ENCODE measurements at places on chromosomes 4 and X.

DNA sequence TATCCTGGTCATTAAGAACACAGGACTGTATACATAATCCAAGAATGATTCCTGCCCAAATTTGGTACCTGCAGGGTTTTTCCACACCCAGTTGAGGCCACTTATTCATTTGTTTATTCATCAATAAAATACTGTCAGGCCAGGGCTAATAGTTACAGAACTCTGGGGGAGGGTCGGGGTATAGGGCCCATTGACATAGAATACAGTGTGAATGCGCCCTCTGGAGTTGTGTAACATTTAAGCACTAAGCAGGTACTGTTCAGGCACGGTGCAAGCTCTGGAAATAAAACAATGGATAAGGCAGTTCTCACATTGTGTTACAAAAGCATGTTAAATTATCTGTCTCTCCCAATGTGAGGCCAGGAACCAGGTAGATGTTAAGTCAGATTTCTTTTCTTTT is 30.8 kb upstream of the LRBA start:
- DNase-seq = no peak

DNA sequence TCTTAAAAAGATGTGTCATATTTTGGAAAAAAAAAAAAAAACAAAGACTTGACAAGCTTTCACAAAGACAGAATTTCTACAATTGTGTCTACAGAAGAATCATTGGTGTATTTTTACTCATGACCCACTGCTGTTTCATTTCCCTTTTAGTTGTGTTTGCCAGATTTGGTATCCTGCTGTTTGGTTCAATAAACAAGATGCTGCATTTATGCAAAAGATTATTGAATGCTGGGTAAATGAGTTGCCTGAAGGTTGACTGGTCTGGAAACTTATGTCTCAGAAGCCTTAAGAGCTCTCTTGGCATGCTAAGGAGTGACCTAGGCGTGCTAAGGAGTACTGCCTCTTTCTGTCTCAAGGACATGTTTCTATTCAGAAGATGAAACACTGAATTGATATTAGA is 64.9 kb upstream of the NPY2R start:
- no peak for DNase-seq

DNA sequence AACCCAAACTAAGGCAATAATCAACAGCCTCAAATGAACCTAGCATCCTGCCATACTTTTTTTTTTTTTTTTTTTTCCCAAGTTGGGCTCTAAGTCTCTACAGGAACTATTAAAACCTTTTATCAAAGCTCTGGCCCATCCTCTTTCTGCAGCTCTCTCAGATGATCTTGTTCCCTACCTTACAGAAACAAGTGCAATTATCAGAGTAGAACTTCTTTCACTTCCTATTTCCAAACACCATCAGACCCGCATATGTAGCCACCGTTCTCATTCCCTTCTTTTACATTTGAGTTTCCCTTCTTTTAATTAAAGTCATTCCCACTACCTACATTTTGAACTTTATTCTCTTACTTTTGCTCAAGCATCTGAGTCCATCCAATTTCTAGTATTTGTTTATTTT is 690.6 kb downstream of the DMD start:
- no peak for DNase-seq

DNA sequence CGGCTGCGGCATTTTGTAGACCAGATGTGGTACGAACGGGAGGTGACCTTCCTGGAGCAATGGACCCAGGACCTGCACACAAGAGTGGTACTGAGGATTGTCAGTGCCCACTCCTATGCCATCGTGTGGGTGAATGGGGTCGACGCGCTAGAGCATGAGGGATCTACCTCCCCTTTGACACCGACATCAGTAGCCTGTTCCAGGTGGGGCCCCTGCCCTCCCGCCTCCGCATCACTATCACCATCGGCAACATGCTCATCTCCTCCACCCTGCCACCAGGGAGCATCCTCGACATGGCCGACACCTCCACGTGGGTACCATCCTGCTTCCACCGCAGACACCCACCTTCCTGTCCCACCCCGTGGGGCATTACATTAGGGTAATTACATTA is 46.2 kb downstream of the SMARCA5 start:
- no peak for DNase-seq

DNA sequence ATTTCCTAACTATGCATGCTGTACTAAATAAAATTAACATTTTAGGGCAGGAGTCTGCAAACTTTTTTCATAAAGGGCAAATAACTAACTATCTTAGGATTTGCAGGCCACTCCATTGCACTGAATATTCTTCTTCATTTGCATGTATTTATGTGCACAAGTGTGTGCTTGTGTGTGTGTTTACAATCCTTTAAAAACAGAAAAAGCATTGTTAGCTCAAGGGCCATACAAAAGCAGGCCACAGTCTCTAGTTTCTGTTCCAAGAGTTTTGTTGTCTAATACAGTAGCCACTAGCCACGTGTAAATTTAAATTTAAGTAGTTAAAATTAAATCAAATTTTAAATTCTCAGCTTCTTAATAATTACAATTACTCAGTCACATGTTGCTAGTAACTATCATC is 621.8 kb downstream of the TMA16 start:
- DNase-seq = peak; percentile 24

DNA sequence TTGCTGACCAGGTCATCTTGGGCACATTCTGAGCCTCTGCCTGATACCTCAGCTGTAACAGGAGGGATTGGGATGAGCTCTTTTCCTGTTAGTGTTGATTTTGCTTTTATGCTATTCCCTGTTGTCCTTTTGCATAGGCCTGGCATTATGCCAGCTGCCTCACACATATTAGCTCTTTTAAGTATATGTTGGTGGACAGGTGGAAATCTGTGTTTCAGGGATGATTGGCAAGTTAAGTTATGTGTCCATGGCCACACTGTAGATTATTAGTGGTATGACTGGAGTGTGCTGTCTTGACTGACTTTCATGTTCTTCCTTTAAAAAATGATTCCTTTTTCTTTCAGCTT is 28.9 kb downstream of the NSD2 start:
- no peak for DNase-seq

- DNase-seq = no peak
Measured at GRCh38 chr4:78059524-78059889, 2.4 kb downstream of the FRAS1 start.

DNA sequence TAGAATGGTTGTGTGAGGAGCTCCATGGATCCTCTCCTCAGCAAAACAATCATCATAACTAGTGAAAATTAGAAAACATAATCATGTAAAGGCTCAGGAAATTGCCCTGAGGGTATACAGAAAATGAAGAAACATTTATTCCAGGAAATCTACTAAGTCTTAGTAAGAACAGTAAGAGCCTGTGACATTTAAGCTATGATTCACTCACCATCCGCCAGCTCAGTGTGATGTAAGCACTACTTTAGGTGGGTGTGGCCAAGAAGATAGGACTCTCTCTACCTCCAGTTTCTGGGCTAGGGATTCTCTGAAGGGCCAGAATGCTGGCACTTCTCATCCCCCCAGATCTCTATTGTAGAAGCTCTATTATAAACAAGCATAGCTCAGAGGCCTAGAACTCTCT is 147.5 kb downstream of the DLG3 start:
- no peak for DNase-seq

GRCh38 chrX:13808293-13808692 is 8.6 kb downstream of the GPM6B start:
- no peak for DNase-seq

DNA sequence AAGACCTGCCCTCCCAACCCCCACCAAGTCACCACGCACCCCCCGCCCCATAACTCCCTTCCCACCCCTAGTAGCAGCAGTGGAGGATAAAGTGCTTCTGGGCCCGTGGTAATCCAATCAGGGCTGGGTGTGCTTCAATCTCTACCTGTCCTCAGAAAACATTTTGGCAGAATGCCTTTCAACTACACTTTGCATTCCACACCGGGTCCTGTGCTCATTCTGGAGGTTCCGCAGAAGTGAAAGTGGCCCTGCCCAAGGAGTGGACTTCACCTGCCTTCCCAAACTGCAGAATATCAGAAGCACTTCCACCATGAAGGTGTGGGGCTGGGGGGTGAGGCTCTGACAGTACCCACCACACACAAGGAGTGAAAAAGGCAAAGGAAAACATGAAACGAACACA is 322.3 kb downstream of the DHX15 start:
- DNase-seq = no peak

- DNase-seq = no peak
Measured at GRCh38 chrX:10360116-10360515, 203.3 kb downstream of the CLCN4 start.

GRCh38 chr4:88573276-88573980 is 18.9 kb upstream of the HERC3 start:
- DNase-seq = no peak

GRCh38 chrX:118621081-118621759 is 106.2 kb upstream of the IL13RA1 start:
- no peak for DNase-seq

DNA sequence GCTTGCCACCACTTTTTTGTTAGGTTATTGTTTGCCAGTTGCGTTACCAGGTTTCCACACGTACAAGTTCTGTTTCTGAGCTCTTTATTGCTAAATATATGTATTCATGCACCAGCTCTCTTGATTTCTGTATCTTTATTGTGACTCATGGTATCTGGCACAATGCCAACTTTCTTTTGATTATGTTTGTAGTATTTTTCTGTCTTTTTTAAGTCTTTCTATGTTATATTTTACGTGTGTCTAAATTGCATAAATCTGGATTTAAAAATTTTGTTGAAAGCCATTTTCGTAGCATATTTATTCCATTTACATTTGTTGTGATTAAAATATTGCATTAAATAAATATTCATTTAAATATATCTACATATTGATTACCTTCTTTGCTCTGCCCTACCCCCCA is 73.8 kb downstream of the KDM6A start:
- no peak for DNase-seq

DNA sequence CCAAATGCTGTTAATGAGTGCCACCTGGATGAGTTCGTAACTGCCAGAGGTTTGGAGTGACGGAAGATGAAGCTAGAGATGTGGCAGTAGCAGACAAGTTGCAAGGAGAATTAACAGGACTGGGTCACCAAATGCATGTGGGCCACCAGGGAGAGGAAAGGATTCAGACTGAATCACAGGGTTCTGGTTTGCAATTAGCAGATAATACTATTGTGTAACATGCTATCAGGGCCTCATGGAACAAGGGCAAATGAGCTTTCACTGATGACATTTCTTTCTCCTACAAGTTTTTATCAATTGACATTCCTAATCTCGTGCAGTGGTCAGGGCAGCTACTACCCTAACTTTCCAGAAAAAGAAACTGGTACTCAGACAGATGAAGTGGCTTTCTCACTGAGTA is 21.4 kb downstream of the GAB3 start:
- no peak for DNase-seq

DNA sequence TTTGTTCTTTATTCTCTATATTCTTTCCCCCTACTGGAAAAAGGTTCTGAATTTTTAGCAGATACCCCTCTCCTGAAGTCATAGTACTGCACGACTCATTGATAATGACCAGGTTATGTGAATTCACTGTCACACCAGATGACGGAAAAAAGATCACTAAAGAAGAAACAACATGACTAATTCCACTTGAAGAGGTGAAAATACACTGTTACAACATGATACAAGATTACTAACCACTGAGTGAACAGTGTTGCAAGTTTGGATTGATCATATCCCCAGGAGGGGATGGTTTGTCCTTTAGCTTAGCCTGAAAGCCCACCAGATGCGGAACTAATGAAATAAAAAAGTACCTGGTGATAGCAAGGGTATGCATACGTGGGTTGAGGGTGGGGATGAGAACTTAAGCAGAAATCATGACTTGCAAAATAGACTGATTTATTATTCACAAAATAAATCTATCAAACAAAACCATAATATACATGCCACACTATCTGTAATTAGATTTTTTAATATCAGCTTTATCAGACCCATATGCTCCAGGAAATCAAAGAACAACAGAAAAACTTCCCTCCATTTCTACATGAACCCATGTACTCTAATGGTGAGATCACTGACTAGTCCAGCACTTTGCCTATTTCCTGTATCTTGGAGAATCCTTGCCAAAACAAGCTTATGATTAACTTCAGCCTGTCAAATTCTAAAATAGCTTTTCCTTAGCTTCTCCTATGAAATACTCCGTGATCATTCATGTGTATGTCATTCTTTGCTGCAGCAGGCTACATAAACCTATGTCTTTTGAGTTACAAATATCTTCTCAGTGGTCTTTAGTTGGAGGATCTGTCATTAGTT is 257.4 kb upstream of the AGA start:
- DNase-seq = no peak

DNA sequence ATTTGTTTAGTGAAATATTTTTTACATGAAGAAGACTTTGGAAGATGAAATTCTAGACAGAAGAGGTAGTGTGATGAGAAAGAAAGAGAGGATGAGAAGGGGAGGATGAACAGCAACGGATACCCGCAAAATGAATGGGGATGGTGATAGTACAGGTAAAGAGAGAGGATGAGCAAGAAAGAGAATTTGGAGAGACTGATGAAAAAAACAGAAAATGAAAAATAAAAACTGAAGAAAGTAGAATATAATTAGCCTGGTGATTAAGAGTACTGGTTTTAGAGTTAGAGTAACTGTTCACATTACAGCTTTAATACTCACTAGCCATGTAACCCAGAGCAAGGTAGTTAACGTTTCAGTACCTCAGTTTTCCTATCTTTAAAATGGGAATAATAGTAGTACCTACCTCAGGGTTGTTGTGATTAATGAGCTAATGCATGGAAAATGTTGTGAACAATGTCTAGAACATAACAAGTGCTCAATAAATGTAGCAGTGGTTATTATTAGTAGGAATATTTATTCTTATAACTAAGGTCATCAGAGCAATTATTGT is 54.9 kb upstream of the ANTXR2 start:
- no peak for DNase-seq

DNA sequence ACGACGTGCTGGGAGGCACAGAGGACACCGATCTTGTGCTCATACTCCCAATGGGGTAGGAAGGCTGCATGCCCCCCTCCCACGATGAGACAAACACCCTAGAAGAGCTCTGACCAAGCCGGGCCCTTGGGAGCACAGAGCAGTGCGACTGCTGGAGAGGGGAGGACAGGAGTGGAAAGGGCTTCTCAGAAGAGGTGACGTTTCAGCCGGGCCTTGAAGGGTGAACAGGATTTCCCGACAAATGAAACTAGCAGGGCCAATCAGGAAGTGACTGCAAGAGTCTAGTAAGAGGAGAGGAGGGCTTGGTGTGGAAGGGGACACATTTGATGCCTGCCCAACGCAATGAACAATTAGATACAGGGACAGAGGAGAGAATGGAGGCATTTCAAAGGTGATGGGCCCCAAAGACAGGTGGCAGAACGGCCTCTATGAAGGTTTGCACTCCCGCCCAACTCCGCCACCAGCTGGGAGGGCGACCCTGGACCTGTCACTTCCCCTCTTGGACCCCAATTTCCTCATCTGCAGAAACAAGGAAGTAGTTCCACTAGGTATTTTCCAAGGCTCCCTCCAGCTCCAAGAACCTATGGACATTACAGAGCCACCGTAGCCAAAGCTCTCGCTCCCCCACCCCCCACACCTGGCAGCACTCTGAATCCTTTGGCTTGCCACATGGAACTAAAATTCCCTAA is 3.9 kb downstream of the HCFC1 start:
- DNase-seq = no peak

DNA sequence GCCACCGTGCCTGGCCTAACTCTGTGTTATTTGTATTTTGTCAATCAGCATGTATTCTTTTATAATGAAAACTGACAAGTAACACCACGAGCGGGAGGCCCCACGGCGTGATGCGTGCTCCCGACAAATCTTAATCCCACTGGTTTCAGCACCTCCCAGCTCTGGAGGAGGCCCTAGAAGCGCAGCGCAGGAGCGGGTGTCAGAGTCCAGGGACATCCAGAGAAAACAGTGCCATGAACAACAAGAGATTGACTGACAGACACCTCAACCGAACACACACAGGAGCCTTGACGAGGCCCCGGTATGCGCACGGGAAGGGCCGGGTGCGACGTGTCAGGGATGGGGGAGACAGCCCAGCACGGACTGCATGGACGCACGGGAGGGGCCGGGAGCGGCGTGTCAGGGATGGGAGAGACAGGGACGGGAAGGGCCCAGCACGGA is 23.0 kb downstream of the GAK start:
- DNase-seq = no peak
